ENCODE measurements at places on chromosomes 11 and 22.

DNA sequence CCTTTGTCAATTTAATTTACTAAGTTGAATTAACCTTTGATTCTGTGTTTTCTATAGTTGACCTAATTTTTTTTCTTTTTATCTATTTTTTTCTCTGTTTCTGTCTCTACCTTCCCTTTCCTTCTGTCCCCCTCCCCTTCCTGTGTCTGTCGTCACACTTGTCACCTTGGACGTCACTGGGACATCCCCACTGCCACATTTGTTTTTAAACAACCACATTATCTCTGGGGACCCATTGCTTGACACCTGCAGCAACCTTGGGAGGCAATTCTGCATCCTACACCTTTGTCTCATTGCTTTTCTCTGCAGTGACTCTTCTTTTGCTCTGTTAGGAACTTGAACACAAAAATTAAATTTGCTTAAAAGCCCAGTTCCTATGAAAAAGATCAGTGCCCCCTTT lies 51.8 kb upstream of the TTC12 start:
- no peak for DNase-seq

- DNase-seq, result no peak
These were observed 48.4 kb upstream of the MUC15 start for GRCh38 chr11:26620282-26621045.

DNA sequence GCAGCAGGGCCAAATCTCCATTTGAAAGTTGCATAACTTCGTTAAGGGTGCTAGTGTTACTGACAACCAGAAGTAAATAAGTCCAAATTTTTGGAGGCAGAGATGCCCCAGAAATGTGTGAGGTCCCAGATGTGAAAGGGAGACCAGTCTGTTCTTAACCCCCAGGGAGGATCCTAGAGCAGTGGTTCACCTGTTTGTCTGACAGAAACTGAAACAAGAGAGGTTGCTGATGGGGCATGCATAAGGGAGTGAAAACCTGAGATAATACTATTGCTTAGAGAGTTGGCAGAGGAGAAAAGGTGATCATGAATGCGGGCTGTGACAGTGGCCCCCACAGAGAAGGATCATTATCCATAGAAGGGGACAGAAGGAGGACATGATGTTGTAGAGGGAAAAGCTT lies 3.8 kb downstream of the CBLIF start:
- no peak for DNase-seq

DNA sequence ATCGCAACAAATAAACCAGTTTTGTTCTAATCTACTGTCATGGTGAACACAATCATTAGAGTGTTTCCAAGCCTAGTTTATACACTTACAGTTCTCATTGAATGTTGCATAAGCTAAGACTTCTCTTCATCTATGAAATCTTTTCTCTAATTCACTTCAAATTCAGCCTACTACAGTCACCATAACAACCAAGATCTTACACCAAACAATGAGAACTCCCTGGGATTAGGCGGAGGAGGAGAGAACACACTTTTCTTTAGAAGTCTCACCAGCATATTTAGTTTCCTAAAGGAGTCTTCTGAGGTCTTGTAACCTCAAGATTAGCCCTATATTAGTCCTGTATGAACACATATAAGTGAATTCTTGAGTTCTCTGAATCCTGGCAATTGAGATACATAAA lies 1889.7 kb downstream of the LRRC4C start:
- DNase-seq, result no peak

GRCh38 chr11:25597696-25598095 lies 734.2 kb upstream of the ANO3 start:
- DNase-seq, result no peak

GRCh38 chr11:17791144-17791543 lies 56.6 kb downstream of the KCNC1 start:
- no peak for DNase-seq

DNA sequence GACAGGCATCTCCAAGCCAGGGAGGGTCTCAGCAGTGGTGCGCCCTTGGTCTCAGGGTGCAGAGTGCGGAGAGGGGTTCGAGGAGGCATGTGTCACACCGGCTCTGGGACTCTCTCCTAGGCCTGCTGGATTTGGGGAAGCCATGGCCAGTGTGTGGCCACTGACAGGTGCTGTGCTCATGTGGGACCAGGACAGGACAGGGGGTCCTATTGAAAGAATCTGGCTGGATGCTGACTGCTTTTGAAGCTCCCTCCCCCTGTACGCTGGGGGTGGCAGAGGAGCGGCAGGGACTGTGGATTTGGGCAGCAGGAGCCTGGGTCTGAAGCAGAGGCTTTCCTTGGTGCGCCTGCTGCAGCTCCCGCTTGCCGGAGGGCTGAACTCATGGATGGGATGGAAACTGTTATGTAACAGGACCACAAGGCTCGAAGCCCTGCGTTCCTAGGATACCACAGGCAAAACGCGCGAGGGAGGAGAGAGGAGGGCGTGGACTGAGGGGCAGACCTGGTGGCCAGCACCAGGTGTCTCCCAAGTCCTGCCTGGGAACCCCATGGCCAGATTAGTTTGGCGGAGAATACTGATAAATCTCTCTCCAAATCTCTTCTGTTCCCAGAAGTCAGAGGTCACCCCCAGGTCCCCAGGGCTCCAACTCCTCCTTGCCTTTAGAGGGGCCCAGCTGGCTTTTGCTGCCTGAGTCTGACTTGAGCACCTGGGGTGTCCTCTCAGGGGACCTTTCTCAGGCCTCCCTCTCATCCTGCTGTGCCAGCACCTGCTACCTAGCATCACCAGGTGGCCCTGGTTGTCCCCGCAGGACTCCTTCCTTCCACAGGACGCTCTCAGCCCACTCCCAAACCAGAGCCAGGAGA lies 13.8 kb upstream of the TEF start:
- no peak for DNase-seq

DNA sequence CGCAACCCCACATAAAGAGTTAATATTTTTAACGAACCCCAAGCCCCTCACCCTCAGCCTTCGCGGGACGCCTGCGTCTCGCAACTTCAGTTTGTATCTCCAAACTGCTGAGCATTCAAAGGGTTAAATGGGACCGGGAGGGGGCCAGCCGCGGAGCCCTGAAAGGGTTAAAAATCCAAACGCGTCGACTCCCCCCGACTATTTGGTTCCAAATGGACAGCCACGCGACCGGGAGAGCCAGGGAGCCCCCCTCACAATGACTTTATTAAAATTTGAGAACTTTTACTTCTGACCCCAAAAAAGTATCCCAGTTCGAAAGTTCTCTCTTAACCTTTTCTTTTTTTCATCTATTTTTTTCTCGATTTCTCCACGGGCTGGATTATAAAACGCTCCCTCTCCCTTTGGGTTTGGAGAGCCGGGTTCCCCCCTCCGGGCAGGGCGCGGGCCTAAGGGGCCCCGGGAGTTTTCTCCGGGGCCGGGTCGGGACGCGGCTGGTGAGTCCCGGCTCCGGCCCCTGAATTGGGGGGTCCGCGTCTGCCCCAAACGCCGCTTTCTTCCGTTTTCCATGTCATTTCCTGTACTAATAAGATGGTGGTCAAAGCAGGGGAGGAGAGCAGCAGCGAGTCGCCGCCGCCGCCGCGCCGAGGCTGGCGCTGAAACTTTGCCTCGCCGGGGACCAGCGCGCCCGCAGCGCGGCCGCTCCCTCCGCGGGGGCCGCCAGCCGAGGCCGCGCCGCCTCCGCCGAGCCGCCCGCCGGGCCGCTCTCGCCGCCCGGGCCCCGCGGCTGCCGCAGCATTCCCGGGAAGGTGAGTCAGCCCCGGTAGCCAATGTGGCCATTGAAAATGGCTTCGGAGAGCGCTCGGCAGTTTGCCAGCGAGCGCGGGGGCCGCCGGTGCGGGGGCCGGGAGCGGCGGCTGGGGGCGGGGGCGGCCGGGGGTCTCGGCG lies at the start of gene PRDM11:
Gene PRDM11 (plus strand): TSS at position 568 of the 945 bp plus-strand sequence. CDS start 35,128 bp downstream, outside the sequence.
- no peak for DNase-seq

GRCh38 chr11:48047616-48048015 lies 67.3 kb downstream of the PTPRJ start:
- DNase-seq, result no peak

- DNase-seq, result no peak
These were observed 225.3 kb upstream of the B3GAT1 start for GRCh38 chr11:134637091-134638015.

GRCh38 chr11:131511794-131512193 lies 141.4 kb downstream of the NTM start:
- no peak for DNase-seq

DNA sequence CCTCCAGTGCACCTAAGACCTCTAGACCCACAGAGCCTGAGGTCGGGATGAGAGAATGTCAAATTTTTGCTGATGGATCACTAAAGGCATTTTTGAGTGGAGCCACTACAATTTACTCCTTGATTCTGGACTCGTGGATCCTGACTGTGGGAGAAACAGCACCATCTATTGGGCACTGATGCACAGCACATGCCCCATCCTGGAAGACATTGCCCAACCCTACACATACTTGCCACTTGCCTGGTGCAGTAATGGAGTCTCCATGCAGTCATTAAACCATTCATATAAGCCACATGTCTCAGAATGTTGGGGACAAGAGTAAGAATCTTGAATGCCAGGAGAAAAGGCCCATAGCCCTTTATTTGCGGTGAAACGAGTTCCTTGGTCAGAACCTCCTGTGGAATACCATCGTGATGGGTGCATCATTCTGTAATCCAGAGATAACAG lies 103.9 kb downstream of the GGTLC2 start:
- no peak for DNase-seq

GRCh38 chr22:25746012-25746373 lies 4.0 kb downstream of the MYO18B start:
- no peak for DNase-seq

- DNase-seq, result no peak
These were observed 1419.8 kb upstream of the TENM4 start for GRCh38 chr11:80860632-80861031.

DNA sequence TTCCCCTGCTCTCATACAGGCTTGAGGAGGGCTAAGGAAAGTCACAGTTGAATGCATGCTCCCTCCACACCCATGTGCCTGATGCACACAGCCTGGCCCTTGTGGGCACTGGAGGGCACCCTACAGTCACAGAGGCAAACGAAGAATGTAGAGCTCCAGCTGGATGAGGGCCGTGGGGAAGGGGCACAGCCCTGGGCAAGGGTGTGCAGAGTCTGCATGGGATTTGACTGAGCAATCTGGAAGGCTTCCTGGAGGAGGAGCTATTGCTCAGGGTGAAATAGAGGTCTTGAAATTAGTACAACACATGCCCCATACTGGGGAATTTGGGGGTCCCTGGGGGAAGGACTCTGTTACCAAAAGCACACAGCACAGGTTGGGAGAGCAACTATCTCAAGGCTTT lies 64.0 kb downstream of the KCNQ1 start:
- DNase-seq, result no peak

DNA sequence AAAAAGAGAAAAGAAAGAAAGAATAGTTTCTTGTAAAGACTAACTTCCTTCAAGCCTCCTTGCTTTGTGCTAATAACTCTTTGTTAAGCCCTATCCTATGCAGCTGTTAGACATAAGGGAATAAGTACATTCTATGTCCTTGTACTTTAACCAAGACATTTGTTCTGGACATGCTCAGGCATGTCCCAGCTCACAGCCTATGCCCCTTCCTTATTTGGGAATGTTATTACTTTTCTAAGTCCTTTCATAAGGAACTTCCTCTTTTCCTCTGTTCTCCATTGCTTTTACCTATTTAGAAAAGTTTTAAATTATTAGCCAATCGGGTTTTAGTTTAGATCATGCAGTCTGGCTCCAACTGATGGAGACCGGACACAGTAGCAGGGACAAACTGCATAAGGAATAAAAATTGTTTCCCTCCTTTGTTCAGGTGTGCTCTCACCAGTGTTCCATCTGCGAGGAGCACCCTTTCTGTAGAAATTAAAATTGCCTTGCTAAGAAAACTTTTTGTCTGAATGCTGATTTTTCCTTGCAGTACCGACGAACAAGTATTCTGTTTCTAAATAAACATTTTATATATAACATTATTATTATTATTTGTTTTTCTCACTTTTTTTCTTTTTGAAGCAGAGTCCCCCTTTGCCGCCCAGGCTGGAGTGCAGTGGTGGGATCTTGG lies 21.6 kb upstream of the SPINDOC start:
- no peak for DNase-seq

DNA sequence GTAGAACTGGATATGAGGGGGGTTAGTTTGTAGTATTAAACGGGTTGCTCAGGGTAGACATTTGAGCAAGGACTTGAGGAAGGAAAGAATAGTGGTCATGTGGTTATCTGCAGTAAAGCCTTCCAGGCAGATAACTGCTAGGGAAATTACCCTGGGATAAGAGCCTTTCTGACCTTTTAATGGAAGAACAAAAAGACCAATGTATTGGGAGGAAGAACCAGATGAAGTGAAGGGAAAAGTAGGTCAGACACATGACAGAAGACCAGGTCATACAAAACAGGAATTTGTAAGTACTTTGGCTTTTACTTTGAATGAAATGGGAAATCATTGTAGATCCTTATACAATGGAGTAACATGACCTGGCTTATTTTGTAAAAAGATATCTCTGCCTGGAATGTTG lies 241.9 kb upstream of the CTSC start:
- no peak for DNase-seq

GRCh38 chr11:109512249-109512648 lies 90.3 kb downstream of the C11orf87 start:
- no peak for DNase-seq

GRCh38 chr22:48236261-48236660 lies 1473.8 kb downstream of the TBC1D22A start:
- no peak for DNase-seq

DNA sequence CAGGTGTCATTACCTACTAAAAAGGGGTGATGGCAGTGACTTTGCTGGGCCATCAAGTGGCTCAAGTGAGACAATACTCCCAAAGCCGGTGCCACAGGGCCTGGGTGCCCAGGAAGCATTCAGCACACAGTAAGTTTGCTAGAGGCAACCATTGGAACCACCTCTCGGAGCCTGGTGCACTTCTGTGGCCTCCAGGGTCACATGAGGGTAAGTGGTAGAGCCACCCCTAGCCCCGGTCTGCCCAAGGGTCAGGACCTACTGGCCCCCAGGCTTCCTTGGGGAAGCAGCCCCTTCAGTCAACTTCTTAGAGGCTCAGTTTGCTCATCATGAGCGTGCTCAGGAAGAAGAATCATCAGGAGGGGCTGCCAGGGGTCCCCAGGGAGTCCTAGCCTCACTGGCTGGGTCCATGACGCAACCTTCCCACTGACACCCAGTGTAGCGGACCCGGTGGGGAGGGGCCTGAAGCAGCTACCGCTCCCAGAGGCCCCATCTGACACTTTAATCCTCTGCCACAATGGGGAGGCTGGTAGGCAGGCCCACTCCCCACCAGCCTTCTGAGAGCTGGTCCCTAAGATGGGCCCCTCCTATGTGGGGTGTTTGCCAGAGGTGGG lies 17.5 kb upstream of the RASL10A start:
- no peak for DNase-seq

GRCh38 chr11:83998921-83999320 lies 712.8 kb upstream of the CCDC90B start:
- no peak for DNase-seq

- no peak for DNase-seq
These were observed 8.6 kb downstream of the SIGIRR start for GRCh38 chr11:405954-406795.
